ENCODE measurements at places on chromosomes 1 and 21.

GRCh38 chr1:232372841-232373440 is 257.0 kb downstream of the SIPA1L2 start:
- no peak for DNase-seq

DNA sequence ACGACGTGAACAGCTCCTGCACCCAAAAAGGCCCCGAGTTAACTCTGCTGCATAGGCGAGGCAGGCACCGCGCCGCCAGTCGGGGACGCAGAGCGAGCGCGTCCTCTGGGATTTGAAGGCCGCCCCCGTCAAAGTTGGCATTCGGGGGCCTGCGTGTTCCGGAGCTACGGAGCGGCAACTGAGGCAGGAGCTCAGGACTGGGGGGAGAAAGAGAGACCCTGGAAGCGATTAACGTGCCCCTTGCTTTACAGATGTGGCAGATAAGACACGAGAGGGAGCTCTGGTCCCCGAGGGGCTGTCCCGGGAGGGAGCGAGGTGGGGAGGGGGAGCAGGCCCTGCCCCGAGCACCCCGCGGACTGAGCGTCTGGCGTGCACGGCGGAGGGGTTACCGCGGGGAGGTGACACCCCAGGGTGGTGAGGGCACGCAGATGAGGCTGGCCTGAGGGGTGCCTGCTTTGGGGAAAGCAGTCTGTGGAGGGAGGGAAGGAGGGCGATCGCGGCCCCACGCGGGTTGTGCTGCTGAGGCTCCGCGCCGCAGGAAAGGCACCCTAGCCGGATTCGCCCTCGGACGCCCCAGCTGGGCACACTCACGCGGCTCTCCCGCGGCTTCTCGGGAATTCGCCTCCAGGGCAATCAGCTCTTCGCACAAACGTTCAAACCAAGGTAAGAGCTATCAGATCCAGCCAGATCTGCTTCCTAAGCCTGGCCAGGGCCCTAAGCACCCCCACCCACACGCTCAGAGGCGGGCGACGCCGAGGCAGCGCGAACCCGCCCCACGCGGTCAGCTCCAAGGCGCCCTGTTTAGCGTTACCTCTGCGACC is 26.5 kb downstream of the ACTA1 start:
- no peak for DNase-seq

DNA sequence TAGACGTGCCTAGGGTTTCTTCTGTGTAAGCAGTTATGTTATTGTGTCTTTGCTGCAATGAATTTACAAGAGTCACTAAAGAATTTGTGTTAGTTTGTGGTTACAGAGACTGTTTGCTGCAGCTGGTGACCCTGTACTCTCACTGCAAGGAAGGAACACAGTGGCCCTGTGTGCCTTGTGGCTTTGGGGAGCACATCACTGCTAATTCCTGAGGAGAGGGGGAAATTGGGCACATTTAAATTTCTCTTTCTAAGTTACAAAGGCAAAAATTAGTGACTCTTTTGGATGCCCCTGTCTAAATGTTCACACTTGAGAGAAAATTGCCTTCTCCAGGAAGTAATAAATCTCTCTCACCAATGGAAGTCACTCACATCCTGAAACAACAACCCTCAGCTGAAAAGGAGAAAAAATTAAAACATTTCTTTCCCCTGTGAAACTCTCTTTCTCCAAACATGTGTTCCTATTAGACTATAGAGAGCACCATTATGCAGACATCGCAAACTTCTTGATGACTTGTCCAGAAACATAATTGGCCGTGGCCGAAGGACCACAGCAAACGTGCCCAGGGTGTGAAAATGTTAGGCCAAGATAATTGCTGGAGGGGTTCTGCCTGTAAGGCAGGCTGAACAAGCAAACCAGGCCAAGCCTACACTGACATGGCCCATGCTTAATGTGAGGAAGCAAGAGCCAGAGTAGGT is 32.3 kb upstream of the SPAG17 start:
- DNase-seq: no peak

GRCh38 chr1:114505148-114505561 is 5.8 kb downstream of the TRIM33 start:
- no peak for DNase-seq

DNA sequence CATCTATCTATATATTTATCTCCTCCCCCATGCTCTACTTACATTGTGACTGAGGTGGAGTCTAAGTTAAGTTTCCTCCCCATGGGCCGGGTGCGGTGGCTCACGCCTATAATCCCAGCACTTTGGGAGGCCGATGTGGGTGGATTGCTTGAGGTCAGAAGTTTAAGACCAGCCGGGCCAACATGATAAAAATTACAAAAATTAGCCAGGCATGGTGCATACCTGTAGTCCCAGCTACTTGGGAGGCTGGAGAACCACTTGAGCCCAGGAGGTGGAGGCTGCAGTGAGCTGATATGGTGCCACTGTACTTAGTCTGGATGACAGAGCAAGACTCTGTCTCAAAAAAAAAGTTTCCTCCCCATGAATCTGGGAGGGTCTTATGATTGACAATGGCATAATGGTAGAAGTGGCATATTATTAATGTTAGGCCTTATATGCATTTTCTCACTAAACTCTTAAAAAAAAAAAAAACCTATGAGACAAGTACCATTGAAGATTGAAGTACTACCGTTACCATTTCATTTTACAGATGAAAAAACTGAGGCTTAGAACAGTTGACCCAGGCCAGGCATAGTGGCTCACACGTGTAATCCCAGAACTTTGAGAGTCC is 11.2 kb downstream of the F11R start:
- no peak for DNase-seq

- no peak for DNase-seq
Measured at GRCh38 chr1:17274186-17275170, 25.6 kb downstream of the PADI3 start.

- DNase-seq: no peak
Measured at GRCh38 chr1:243452092-243452491, 196.3 kb downstream of the SDCCAG8 start.
